ENCODE measurements at places on chromosomes 16 and 17. TPM values are rescaled to one million over a fixed set of nuclear protein-coding genes. Genes with fewer than 3 reads are reported as not detected.

ACE gene
- total RNA-seq = 7.5 TPM

ITGAL gene
- total RNA-seq = 8.9 TPM

OR4D1 gene
- total RNA-seq = not detected

CD300A gene
- 4.3 TPM for total RNA-seq

DLX4 gene
- 1.1 TPM for total RNA-seq

MPDU1 gene
- 68.1 TPM for total RNA-seq

TADA2A gene
- total RNA-seq = 33.7 TPM
